H54 (cell line): ENCODE measurements at places on chromosomes 12 and 14.

DNA sequence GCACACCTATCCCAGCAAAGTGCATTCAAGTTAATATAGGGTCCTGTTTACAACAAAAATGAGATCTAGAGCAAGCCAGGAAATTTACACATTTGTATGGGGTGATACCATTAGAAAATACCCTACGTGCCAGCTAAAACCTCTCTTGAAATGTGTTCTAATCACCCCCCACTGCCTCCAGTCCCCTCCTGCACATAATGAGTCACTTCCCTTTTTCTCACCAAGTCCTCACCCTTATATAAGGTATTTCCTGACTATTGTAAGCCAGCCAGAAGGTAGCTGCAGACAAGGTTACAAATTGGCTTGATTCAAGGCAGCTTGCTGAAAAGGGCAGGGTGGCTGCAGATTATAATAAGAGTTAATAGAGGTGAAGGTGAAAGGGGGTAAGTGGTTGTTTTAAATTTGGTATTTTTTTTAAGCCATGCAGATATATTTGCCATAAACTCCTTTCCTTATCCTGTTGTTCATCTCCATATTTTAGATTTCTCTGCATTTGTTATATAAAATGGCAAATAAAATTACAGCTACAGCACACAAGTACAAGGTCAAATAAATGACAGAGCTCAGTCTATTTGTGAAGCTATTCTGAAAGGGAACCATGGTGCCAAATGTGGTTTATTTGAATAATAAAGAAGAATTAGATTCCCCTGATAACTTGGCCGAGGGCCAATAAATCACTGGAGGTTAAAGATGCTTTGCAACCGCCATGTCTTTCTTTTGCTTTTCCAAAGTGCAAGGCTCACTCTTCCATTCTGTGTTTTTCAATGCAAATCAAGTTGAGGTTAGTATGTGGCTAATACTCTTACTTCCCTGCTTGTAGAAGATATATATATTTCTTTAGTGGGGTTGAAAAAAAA lies 385.9 kb downstream of the EGLN3 start:
- peak; percentile 23 for DNase-seq

- no peak for DNase-seq
Observed at GRCh38 chr14:95830386-95830785, 46.2 kb upstream of the TUNAR start.

DNA sequence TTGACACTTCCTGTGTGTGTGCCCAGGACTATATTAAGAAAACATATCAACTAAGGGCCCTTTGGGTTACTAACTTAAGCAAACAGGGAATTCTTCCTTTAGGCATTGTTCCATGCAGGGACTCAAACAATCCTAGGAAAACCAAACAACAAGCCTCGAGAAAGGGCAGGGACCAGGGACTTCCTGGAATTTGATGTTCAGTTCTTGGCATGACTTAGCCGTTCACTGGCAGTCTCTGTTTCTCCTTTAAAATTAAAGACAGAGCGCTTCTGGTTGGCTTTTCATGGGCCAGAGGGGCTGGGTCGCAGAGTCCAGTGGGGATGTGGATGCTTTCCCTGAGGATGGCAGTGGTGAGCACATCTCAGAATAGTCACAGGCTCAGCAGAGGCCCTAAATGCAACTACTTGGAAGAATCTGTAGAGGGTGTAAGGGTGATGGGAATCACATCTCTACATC lies 35.2 kb downstream of the RNFT2 start:
- no peak for DNase-seq

GRCh38 chr12:51392556-51393237 lies 1.5 kb upstream of the GALNT6 start:
- DNase-seq = no peak

DNA sequence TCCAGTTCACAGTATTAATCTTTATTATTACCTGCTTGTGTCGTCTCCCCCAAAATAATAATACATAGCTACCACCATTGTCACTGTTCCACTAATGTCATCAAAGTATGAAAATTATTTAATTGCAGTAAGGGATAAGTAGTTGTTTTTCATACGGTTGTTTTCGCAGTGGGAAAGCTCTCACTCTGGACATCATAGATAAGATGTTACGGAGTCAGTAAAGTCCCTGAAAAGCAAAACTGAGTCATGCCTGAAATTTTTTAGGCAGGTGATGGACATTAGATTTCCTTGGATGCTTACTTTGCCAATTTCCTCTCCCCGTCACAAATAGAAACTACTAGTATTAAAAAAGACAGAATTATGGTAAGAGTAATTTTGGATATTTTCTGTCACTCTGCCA lies 13.2 kb downstream of the PNP start:
- no peak for DNase-seq

- no peak for DNase-seq
Observed at GRCh38 chr14:104660597-104660996, 28.8 kb upstream of the INF2 start.

GRCh38 chr12:125567581-125567980 lies 502.3 kb downstream of the AACS start:
- DNase-seq = no peak

DNA sequence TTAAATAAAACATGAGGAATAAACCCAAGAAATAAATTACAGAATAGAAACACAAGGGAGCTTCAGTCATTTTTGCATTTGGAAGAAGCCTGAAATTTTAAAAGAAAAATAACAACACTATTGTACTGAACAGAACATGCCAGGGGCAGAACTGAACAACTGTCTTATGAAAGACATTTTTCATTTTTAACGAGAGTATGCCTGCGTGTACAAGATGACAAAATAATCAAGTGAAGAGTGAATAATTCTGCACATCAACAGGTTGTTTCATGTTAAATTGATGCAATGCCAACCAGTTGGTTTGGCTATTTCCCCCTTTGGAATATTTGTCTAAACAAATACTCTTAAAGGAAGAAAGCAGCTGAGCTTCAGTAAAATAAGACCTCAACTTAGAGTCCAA lies 103.3 kb upstream of the BTG1 start:
- no peak for DNase-seq

GRCh38 chr14:88599761-88600439 lies 37.1 kb downstream of the ZC3H14 start:
- no peak for DNase-seq

- DNase-seq = no peak
Observed at GRCh38 chr12:126201981-126202537, 1136.8 kb downstream of the AACS start.

DNA sequence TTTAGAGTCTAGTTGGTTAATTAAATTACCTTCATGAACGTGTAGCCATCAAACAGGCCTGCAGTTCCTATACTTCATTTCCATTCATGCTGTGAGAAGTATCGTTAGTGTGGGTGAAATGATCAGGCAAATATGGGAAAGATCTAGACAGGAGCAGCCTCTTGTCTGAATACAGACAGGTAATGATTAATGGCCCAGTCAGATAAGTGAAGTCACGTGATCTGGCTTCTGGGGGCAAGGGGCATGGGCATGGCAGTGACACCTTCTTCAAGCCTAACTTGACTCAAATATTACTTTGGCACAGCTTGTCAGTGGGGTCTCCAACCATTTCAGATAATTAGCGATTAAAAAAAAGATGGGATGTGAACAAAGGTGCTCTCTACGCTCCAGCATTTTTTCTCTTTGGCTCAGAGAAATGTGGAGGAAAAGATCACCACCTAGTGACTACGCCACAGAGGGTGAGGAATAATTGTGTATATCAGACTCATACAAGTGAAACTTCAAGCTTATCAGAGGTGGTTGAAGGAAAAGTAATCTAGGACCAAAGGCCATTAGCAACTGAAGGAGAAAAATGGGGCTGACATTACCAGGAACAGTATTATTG lies 17.8 kb downstream of the GUCY2C start:
- no peak for DNase-seq

DNA sequence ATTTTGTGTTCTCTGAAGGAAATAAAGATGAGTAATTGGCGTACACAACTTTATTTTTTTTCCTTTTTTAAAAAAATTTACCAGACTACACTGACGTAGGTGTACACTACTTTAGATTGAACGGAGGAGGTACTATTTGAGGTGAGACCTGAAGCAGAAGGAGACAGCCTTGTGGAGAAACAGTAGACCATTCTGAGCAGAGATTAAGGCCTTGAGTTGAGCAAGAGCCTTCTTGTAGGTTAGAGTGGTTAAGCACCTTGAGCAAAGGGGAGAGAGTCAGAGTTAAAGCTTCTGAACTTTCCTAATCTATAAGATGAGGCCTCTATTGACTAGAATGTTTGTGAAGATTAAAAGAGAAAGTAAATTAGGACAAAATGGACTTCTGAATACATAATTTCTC lies 2.5 kb downstream of the LEMD3 start:
- no peak for DNase-seq

GRCh38 chr14:99513183-99513694 lies 32.0 kb downstream of the CCNK start:
- DNase-seq = no peak

GRCh38 chr14:84670796-84671195 lies 859.1 kb upstream of the FLRT2 start:
- DNase-seq = no peak

DNA sequence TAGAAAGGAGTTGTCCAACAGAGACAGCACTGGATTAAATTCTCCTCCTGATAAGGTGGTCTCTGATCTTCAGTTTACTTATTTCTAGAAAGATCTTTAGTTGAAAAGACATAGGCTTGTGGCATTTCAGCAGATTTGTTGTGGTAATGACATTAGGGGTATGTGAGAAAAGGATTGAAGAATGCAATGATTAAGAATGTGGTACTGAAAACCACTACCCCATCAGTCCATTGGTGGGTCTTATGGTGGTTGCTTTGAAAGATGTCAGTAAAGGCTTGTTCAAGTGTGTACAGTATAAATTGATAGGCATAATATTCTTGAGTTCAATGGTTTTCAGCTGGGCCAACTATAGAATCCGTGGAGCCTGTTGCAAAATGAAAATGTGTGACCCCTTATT lies 10.8 kb downstream of the PPFIBP1 start:
- DNase-seq = no peak

GRCh38 chr12:109693653-109694600 lies 19.7 kb upstream of the FAM222A start:
- DNase-seq = no peak

DNA sequence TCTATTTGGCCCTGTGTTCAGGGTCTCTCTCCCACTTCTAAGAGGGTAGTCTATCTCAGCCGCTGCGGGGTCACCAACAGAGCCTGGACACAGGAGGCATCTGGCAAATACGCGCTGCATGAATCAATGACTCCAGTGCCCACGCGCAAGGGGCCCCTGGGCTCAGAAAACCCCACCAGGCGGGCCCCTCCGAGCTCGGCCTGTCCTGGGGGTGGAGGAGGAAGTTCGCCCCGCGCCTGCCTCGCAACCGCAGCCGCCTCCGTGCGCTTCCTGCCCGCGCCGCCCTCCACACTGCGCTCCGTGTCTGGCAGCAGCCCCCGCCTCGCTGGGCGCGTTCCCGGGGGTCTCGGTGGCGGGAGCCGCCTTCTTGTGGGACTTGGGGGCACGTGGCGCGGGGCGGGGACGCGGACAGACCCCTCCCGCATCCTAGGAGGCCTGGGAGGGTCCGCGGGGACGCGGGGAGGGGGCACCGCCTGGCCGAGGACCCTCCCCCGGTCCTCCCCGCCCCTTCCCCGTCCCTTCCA lies 811 bp upstream of the FBRSL1 start:
- no peak for DNase-seq

DNA sequence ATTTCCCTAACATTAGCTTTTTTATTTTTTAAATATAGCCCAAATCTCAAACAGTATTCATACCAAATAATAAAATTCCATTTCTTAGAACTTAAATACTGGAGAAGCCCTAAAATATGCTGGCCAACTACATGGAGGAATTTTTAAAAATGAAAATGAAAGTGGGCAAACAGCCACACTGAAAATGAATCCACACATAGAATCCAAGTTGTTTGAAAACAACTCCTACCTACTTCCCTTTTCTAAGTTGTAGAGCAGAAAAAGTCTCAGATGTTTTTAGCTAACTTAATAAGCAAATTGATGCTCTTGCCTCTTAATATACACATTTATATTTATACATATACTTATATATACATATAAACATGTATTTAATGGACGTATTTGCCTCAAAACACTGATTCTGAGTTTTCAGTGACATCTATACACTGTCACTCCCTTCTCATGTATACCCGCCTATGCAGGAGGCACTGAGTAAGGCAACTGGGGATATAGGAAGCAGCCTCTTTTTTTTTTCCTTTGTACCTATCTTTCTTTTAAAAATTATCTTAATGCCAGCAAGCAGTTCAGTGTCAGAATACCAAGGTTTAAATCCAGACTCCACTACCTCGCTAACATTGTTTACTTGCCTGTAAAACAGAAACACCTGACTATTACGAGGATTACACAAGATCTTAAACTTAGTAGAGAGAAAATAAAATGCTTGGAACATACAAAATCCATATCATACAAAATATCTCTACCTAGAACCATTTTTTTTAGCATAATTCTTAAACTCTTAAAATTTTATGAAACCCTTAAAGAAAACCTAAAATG lies 13.3 kb downstream of the DICER1 start:
- DNase-seq = no peak

DNA sequence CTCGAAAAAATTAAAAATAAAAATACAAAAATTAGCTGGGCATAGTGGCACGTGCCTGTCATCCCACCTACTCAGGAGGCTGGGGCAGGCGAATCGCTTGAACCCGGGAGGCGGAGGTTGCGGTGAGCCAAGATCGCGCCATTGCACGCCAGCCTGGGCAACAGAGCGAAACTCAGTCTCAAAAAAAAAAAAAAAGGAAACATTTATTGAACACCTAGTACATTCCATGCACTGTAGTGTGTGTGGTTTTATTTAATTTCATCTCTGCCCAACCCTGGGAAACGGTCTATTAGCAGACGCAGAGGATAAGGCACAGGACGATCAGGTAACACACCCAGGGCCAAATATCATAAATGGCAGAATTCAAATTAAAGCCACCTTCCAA lies 35.8 kb upstream of the SINHCAF start:
- DNase-seq = no peak

DNA sequence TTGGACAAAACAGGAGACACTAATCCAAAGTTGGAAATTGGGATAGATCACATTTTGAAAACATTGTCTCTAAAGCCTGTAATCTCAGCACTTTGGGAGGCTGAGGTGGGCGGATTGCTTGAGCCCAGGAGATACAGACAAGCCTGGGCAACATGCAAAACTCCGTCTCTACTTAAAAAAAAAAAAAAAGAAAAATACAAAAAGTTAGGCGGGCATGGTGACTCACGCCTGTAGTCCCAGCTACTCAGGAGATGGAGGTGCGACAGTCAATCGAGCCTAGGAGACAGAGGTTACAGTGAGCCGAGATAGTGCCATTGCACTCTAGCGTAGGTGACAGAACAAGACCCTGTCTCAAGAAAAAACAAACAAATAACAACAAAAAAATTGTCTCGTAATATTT lies 152.1 kb downstream of the MGAT4C start:
- no peak for DNase-seq

GRCh38 chr14:76056128-76056527 lies 70.6 kb downstream of the IFT43 start:
- no peak for DNase-seq

- DNase-seq = no peak
Observed at GRCh38 chr12:111411185-111411764, 5.6 kb downstream of the SH2B3 start.

DNA sequence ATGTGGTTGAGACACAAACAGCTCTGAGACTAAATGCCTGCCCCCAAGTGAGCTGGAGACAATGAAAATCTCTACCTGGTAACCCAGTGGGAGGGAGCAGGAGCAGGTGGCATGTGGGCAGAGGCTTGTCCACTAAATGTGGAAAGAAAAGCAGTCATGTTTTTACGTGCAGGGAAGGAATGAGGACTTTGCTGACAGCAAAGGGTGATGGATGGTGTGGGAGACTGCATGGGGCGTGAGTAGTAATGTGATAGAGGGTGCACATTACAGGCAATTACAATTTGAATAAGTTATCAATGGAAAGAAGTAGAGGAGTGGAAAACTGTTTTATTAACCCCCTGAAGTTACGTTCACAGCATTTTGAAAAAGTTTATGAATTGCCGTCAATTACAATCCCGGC lies 176.6 kb downstream of the NRXN3 start:
- DNase-seq = no peak
